ENCODE measurements at places on chromosomes 1 and 21.

DNA sequence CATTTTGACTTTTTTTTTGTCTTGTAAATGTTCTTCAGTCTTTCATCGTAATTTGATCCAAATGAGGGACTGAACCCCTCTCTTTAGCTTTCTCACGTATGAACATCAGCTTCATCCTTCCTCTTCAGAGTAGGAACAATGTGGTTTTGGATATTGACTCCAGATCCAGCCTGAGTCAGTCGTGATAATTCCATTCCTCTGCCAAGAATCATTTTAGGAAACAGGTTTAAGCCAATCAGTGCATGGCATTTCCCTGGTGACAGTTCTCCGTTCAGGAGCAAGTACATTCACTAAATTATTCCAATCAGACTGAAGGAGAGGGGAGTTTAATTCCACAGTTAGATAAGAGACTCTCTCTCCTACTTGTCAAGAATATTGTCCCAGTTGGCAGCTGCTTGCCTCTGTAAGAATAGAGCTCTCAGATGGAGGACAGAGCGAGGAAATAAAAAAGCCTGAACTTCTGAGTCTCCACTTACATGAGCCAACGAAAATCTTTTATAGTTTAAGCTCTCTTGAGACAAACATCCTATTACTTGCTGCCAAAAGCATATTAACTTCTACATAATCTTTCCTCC is 18.6 kb downstream of the RHOU start:
- no peak for DNase-seq

DNA sequence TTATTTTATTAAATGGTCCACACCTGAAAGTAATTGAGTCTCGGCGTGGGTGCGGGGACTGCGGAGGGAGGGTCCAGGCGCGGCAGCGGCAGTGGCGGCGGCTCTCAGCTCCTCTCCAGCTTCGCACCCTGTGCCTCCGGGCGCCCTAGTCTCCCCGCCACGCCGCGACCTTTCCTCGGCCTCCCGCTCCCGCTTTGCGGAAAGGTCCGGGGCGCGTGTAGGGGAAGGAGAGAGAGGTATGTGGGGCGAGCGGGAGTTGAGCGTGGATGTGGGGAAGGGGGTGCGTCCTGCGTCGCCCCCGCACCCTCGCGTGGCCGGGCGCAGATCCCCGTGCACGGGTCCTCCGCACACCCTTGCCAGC is 13.4 kb upstream of the ALX3 start:
- DNase-seq, result no peak

- DNase-seq, result no peak
Observed at GRCh38 chr1:93016171-93016570, 54.9 kb upstream of the DIPK1A start.

- no peak for DNase-seq
Observed at GRCh38 chr1:177392336-177392735, 221.6 kb downstream of the BRINP2 start.

DNA sequence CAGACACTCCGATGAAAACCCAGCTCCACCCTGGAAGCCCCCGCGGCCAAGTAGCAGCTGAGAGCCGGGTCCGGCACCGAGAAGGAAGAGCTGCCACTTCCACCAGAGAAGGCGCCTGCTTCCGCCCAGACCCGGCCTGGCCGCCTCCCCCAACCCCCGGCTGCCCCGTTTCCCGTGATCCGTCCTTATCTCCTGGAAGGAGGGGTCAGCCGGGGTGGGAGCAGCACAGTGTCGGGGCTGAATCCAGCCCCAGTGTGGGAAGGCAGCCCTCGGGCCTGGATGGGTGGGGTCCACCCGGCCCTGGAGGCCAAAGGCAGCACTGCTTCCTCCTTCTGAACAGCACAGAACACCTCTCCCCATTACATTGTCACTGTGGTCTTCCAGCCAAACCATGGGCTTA is 69.4 kb downstream of the MEGF6 start:
- no peak for DNase-seq

- DNase-seq, result no peak
Observed at GRCh38 chr1:236429715-236430274, 35.7 kb downstream of the EDARADD start.

DNA sequence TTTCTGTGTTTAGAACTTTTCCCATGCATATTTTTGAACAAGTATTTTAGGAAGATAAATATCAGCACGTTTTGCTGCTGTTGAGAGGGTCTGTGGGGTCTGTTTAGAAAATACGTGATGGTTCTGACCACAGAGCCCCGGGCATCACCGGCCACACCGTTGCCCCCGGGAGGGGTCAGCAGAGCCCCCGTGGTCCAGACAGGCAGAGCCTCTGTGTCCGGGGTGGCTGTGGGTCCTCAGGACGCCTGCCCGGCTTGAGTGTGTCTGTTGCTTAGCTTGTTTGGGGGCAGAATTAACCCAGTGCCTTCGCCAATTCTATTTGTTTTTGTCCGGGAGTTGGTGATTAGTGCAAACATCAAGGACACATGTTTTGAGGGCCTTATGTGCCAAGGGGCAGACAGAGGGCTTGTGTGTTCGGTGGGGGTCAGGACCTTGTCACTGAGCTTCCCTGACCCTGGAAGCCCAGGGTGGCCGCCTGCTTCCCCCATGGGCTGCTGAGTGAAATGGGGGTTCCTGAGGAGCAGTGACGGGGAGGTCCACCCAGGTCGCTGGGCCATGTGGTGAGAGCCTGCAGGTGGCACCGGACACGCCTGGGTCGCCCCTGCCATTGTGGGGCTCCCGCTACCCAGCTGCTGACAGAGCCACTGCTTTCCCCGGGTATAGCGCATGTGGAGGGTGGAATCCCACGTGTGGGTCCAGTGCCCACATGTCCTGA is 122.2 kb downstream of the SIK1 start:
- DNase-seq, result no peak

DNA sequence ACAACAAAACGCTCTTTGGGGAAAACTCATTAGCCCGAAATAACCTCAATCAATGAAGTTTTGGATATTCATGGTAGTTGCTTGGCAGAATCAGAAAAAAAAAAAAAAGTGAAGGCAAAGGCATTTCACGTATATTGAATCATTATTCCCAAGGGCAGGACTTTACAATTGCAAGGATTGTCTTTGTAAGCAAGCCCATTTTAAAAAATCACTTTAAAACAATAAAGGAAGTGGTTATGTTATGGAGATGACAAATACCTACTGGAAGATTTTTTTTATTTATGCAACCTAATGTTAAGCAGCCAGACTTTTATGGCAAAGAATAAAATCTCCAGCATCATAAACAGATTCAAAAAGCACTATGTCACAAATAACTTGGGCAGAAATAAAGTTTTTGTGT is 9.3 kb downstream of the GJB4 start:
- no peak for DNase-seq

All from GM20000 (cell line).